ENCODE measurements at places on chromosomes 1 and 21. TPM values are rescaled to one million over a fixed set of nuclear protein-coding genes. Genes with fewer than 3 reads are reported as not detected.

DNA sequence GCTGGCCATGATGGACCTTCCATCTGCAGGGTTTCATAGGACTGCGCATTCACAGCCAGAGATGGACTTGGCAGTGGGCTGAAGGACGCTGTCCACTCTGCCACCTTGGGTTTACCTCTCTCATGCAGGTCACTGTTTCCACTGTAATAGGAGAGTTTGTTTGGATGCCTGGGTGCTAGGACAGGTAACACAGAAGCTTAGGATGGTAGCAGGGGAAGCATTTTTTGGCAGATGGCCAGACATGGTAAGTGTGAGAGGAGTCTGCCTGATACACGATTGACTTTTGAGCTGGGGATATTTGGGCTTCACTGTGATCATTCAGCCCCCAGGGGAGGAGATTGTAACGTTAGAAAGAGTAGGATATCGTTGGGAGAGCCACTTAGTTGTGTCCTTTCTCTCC, 11.8 kb downstream of the PSEN2 start:
- DNase-seq = no peak
- H3K27me3 ChIP-seq = no peaks in the 10 kb centered on the region
- H3K27ac ChIP-seq = peak overlapping the region; percentile 68
- H3K4me1 ChIP-seq = peaks cover 18% of the 10 kb centered on the region

Gene LBR
- total RNA-seq = 73.4 TPM

DNA sequence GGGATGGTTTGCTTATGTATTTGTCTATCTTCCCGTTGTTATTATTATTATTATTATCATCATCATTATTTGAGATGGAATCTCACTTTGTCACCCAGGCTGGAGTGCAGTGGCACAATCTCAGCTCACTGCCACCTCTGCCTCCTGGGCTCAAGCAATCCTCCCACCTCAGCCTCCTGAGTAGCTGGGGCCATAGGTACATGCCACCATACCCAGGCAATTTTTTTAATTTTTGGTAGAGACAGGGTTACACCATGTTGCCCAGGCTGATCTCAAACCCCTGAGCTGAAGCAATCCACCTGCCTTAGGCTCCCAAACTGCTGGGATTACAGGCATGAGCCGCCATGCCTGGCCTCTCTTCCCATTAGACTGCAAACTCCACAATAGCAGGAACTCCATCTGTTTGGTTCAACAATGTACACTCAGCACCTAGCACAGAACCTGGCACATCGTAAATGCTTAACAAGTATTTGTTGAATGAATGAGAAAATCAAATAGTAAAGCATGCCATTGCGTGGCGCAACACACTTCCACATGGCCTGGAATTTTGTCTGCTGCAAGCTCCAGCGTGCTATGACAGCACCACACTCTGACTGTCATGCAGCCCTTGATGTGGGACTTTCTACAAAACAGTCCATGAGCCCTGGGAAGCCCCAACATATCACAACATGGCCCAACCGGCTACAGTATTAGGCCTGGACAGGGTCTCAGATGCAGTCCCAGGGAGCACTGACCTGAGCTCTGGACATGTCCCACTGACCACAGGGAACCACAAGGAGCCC, 3.8 kb upstream of the TINAGL1 start:
- H3K36me3 ChIP-seq = no peaks in the 10 kb centered on the region
- H3K27ac ChIP-seq = peak overlapping the region; percentile 95
- H3K4me1 ChIP-seq = peaks cover 71% of the 10 kb centered on the region
- H3K27me3 ChIP-seq = no peaks in the 10 kb centered on the region

Gene TSPEAR
- 0.11 TPM for total RNA-seq

Measured in mesothelial cell of epicardium (in vitro differentiated cells).